ENCODE measurements at places on chromosomes 7 and 10.

- no peak for DNase-seq
Observed at GRCh38 chr7:75993689-75994387, 557 bp downstream of the TMEM120A start.

DNA sequence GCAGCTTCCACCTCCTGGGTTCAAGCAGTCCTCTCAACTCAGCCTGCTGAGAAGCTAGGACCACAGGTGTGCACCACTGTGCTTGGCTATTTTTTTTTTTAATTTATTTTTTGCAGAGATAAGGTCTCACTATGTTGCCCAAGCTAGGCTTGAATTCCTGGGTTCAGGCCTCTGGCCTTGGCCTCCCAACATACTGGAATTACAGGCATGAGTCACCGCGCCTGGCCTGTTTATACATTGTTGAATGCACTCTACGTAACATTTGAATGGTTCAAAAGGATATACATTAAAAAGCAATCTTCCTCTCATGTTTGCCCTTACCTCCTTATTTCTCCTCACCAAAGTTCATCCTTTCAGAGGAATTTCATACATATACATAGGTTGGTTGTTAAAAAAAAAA lies 7.2 kb upstream of the SNX10 start:
- DNase-seq, result no peak

GRCh38 chr10:83917537-83918506 lies 221.5 kb upstream of the GHITM start:
- DNase-seq, result no peak

- no peak for DNase-seq
Observed at GRCh38 chr10:118629211-118629610, 33.8 kb upstream of the PRLHR start.

GRCh38 chr10:132796846-132797245 lies 10.9 kb upstream of the NKX6-2 start:
- DNase-seq, result no peak

DNA sequence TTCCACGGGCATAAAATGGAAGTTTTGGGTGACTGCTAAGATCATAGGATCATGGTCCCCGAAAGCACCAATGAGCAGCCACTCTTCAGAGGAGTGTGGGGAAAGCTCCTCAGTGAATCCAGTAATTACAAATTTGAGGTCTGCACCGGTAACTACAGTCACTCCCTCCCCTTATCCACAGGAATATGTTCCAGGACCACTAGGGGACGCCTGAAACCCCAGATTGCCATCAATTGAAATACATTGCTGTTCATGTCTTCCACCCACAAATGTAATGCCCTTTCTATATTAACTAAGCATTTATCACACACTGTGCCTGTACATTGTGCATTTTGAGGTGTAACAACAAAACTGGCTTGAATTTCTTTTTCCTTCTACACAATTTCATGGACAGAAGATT lies 447.9 kb upstream of the PFKP start:
- DNase-seq, result no peak

DNA sequence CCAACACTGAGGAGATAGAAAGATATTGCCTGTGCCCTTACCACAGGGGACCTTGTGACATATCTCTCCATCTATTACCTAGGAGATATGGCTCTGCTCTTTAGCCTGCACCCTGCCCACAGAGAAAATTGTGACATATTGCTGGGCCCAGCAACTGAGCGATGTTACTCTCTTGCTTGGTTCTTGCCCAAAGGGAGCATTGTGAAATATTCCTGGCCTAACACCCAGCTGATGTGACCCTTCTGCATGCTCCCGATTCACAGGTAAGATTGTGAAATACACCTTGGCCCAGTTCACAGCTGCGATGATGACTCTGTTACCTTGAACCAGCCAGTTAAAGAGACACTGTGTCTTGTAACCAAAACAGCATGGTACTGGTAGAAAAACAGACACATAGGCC lies 37.2 kb upstream of the ZNF107 start:
- no peak for DNase-seq

- no peak for DNase-seq
Observed at GRCh38 chr7:133293384-133294160, 40.7 kb downstream of the EXOC4 start.

- no peak for DNase-seq
Observed at GRCh38 chr7:24401628-24402593, 117.9 kb downstream of the NPY start.

DNA sequence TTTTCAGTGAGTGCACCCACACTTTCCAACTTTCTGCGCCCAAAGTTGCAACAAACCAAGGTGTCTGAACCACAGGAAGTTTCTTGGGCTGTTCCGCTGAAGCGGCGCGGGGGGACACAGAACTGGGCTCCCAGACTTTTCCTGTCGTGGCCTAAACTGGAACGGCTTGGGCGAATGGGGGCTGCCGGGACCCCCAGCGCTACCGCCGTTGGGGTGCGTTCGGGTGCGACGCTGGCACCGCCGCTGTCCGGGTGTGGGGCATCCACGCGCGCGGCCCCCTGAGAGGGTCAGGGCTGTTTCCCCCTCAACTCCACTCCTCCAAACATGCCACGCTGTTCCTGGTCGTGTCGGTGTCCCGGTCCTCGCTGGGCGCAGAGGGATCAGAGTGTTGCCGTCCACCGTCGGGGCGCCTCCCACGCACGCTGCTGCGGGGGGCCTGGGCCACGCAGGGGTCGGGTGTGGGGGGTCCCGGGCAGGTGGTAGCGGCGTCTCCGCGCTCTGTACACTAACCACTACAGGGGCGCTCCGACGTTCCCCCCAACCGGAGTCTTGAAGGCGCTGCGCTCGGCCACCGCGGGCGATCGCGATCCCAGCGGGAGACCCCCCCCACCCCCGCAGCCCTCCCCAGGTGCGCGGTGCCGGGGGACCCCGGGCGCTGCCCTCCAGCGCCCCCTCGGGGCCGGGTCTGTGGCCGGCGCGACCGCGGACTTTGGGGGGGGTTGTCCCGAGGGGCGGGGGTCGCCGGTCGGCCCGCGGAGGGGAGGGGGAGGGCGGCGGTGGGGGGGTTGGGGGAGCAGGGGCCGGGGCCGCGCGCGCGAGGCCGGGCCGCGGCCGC lies 2.2 kb upstream of the CUX1 start:
- DNase-seq, result peak; percentile 45

- no peak for DNase-seq
Observed at GRCh38 chr10:12645449-12645848, 296.1 kb downstream of the CAMK1D start.

DNA sequence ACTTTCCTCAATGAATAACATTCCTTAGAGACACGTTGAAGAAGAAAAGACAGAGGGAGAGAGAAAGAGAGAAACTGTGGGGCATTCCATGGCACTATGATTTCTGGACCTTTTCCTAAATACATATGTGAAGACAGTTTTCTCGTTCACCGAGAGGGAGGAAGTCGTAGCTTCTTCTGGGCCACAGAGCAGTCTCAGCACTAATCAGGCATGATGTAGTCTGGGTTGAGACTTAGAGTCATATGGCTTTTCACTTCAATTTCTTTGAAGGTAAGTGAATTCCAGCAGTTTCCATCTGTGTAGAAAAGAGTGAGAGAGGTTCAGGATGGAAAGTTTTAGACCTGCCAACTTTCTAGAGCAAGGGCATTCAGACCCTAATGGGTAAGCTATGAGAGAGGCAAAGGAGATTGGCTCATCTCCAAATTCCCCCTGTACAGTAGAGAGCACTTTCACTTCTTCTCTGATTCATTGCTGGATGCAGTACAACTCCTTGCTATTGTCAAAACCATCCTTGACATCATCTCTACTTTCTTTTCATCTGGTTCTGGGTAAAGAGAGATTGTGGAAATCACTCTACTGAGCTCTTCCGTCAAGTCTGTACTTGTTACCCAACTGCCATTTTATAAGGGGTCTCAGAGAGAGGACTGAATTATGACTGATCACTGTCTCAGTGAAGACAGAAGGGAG lies 31.5 kb upstream of the OR9A4 start:
- DNase-seq, result no peak

DNA sequence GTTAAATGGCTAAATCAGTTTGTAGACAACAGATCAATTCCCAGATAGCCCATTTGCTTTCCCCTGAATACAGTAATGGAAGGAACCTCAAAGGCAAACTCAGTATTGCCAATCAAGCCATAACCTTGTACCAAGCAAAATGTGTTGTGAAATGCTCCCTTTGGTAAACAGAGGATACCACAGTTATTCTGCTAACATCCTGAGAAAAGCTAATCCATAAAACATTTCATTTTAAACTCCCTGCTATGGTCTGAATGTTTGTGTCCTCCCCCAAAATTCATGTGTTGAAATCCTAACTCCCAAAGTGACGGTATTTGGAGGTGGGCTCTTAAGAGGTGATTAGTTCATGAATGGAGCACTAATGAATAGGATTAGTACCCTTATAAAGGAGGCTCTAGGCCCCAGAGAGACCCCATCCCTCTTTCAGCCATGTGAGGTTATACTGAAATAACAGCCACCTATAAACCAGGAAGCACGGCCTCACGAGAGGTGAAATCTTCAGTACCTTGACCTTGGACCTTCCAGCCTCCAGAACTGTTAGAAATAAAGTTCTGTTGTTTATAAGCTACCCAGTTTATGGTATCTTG lies 89.3 kb upstream of the RNF148 start:
- no peak for DNase-seq

DNA sequence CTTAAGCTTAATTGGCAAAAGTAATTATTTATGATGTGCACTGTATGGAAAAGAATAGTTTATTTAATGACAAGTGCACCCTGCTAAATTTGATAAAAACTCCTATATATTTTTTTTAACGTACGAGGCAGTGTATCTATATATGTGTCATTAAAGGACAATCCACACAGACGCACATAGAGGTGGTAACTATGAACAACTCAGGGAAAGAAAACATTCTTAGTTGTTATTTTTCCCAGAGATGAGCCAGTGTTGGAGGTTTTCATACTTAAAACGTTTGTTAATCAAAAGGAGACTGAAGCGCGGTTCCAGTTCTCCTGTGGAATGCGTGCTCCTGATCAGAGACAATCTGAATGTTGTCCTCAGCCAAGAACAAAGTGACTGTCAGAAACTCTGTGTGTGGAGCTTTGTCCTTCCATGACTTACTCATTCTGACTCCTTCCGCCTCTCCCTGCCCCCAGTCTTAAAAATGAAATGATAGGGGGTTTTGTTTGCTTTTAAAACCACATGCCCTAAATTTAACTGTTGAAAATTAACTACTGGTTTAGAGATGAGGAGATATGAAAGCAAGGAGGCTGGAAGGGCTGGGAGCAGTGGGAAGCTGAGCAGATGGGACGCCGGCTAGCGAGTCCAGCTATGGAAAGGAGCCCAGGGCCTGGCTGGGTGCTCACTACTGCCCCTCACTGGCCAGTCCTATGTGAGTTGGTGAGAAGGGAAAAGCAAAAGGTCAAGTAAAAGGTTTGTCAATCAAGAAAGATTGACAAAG lies 99.6 kb downstream of the SVIL start:
- DNase-seq, result no peak

DNA sequence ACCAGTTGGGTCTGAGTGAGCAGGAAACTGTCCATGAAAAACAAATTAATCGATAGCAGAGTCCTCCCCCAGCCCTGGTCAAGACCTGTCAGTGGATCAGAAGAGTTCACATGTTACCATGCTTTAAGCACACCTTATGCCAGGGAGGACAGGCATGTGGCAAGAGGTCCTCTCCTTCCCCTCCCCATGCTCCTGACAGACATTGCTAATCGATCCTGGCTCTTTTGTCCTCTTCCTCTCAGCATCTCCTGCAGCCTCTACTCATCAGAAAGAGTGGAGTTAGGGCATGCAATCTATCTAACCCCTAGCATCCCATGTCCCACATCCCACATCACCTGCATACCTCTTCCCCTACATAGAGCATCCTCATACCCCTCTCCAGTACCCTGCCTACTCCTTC lies 117.1 kb upstream of the TCF7L2 start:
- no peak for DNase-seq

GRCh38 chr10:103768345-103768744 lies 87.0 kb downstream of the SH3PXD2A start:
- no peak for DNase-seq

- no peak for DNase-seq
Observed at GRCh38 chr7:136064627-136065237, 87.6 kb upstream of the MTPN start.

- no peak for DNase-seq
Observed at GRCh38 chr7:40115936-40116335, 18.5 kb downstream of the MPLKIP start.

GRCh38 chr10:128979405-128979804 lies 487.6 kb upstream of the MGMT start:
- no peak for DNase-seq

DNA sequence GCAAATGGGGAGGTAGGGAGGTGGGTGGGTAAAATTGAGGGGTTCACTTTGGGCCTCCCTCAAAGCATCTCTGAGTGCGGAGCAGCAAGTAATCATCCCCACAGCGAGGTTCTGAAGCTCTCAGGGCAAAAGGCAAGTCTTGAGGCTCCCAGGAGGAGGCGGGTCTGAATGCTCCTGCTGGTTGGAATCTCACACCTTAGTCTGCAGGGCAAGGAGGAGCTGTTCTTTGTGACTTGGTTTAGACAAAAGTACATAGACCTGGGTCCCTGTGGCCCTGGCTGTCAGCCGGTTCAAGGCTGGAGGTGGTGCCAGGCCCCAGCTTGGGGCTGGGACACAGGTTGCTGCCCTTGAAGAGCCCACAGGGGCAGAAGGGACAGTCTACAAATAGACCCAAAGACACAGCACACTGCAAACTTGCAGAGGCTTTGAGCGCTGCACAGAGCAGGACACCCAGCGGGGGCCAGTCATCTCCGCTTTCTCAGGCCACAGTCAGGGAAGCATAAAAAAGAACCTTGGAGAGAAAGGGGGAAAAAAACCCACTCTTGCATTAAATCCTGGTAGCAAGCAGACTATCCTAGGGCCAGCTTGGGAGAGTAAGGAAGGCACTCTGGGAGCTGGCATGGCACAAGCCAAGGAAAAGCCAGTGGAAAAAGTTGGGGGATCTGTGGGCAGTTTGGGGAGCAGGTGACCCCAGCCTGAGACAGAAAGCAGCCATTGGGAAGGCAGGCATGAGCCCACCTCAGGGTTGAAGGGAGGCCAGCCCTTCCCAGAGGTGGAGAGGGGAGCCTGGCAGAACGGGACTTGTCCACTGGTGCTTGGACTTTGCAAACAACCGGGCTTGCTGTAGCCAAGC lies 926 bp upstream of the C10orf71 start:
- no peak for DNase-seq

DNA sequence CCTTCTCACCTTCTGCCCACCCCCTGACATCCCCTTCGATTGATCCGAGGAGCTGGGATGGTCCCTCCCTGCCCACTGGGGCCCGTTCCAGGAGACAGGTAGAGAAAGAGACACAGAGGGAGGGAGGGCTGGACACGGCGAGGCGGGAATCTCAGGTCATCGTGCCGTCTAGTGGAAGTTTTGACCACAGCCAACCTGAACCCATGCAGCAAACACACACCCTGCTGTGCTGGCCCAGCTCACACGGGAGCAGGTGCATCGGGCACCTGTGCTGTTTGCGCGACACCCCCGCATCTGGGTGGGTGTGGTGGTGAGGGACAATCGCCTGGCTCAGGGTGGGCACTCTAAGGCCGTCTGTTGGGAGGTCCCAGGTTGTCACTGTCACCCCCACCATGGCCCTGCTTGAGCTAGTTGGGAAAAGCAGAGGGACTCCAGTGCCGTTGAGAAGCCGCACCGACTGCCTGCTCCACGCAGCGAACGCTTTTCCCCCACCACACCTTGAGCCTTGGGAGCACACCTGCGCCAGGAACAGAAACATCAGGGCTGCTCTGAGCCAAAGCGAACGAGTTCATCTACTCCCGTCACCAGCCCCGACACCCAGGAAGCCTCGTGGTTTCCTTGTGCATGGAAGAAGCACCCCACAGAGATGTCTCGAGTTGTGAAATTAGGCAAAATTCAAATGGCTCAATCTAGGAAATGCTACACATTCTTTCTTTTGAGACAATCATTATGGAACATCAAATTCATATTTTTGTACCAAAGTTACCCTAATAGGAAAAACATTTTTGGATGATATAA lies 285.8 kb downstream of the DNAJB6 start:
- DNase-seq, result no peak

Measured in activated CD4-positive, alpha-beta T cell treated with anti-CD3 and anti-CD28 coated beads for 1 hour (primary cell).